Activated CD4-positive, alpha-beta T cell treated with anti-CD3 and anti-CD28 coated beads, Interleukin-2, Interleukin-4, amounts not matched to agents 100 ng/mL and 50 ng/mL, durations not matched to agents 16 hours and 8 hours (primary cell): ENCODE measurements at places on chromosomes 1 and 21.

GRCh38 chr21:16840538-16840937, 672.3 kb upstream of the CXADR start:
- DNase-seq = no peak

DNA sequence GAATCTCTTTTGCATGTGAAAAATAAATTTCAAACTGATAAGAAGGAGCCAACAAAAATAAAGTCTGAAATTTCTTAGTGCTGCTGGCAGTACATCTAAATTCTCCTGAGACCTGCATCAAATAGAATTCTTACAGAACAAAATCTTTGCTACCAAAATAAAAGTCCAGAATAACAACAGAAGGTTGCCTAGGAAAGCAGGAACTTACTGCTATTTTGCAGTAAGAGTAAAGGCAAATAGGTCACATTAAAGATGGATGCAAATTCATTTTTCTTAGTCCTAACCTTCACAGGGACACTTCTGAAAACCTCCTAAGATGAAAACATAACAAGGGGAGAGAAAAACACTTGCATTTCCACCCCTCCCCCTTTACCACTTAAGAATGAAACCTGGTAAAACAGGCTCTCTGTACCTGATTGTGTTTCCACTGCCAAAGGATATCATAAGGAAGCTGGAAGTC, 59.0 kb downstream of the RUSC1 start:
- DNase-seq = no peak

GRCh38 chr1:53073868-53074311, 11.9 kb downstream of the PODN start:
- no peak for DNase-seq

DNA sequence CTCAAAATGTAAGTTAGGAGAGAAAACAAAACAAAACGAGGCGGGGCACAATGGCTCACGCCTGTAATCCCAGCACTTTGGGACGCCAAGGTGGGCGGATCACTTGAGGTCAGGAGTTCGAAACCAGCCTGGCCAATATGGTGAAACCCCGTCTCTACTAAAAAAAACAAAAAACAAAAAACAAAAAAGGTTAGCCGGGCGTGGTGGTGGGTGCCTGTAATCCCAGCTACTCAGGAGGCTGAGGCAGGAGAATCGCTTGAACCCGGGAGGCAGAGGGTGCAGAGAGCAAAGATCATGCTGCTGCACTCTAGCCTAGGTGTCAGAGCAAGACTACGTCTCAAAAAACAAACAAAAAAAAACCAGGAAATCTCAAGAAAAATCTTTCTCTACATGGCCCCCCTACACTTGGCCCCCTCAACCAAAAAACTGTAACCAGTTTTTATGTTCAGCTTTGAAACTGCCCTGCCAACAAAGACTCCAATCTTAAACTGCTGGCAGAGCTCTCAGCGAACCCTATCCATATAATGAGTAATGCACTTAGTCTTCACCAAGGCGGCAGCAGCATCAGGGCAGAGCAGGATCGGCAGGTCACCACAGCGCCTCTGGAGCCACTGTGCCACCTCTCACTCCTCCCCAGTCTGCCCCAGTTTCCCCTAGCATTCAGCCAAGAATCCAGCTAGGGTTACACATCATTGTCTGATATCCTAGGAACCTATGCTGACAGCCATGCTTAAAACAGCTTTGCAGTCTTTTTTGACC, 71.7 kb downstream of the JAK1 start:
- no peak for DNase-seq

GRCh38 chr1:40659649-40659947, 5.9 kb downstream of the RIMS3 start:
- no peak for DNase-seq

DNA sequence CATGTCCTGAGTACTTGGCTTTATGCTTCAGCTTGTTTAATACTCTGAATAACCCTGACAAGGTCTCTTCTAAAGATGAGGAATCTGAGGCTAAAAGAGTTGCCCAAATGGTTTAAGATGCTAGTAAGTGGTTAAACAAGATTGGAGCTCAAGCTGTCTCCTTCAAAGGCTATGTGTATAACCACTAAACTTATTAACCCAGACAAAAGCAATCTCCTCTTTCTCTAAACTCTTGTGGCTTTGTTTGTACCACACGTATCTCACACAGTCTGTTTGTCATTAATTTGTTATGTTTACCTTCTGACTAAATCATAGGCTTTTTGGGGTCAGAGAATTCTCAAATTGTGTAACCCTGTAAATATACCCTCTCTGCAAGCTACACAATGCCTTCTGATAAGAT, 89.9 kb downstream of the HMCN1 start:
- no peak for DNase-seq

GRCh38 chr1:162151900-162152829, 82.7 kb downstream of the NOS1AP start:
- peak; percentile 25 for DNase-seq

DNA sequence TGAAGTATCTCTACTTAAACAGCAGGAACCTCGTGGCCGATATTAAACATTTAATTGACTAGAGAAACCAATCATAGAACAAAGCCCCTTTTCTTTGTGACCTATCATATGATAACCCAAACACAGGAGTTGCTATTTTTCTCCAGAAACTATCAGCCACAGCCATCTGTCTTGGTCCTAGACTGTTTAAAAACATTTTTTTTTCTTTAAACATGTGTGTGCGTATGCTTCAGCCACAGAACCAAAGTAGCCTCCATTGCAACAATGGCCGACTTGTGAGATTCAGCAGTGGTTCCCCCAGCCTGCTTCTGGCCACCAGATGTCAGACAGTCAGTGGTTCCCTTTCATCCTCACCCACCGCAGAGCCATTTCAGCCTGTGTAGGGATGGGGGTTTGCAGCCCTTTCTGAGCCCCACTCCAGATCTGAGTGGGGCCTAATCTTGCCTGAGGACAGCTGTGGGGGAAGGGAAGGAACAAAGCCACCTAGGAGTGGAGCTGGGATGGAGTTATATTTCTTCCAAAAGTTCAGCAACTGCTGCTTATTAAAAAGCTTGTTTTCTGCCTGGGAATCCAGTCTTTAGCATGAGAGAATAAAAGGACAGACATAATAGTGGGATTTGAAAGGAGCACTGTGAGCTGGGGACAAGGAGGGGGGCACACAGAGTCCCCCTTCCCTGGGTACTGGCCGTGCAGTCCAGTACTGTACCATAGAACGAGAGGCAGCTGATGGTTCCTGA, 11.7 kb upstream of the IGSF3 start:
- no peak for DNase-seq

DNA sequence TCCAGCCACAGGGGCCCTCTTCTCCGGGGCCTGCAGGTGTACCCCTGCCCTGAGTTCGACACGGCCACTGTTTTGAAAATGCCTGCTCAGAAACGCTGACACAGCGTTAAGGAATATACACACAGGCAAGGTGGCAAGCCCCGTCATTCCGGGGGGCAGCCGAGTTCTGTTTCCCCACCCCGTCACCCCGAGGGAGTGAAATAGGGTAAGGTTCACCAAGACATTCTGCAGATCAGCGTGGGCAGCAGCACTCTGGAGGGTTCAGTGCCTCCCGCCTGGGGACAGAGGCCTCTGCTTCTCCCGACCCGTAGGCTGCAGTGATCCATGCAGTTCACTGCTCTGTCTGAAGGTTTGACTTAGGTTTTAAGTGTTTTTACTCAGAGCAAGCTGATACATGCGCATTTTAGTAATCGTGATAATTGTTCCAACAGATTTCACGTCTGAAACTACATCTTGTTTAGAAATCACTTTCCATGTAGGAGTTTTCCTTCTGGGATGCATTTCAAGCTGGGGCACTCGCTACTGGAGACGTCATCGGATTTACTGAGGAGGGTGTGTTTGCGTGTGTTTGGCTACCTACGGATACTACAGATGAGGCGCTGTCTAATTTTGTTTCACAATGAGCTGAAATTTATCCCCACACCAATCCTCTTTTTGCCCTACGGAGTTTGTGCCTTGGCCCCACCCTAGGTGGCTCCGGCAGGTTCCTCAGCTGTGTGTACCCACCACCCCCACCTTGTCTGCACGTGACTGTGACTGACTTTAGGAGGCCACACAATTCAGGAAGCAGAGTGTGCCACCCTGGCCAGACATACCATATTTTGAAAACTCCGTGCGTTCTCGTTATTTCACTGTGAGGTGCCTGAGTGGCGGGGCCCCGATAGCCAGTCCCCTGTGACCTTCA, 63.5 kb downstream of the AGPAT3 start:
- DNase-seq = no peak

DNA sequence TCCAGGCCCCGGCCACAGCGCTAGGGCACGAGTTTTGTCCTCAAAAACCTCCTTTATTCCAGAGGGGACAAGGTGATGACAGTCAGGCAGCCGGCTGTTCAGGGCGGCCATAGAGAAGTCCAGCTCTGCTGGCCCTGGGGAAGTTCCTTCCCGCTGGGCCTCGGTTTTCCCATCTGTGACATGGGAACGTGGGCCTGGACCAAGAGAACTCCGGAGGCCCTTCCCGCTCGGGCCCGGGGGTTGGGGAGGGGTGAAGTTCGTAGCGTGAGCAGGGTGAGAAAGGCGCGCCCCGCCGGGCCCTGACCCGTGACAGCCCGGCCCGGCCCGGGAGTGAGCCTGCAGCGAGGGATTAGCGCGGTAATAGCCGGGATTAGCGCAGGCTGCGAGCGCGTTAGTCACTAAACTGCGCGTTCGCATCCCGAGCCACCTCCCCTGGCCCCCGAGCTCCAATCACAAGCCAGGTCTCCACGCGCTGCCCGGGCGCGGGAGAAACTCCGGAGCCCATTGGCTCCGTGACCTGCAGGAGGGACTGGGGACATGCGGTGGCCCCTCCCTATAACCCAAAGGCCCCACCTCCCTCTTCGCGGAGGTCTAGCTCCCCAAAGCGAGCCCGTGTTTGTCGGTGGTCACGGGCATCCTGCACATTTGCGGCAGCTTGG, 29.8 kb upstream of the PADI2 start:
- no peak for DNase-seq

GRCh38 chr1:204493984-204494280, 673 bp downstream of the PIK3C2B start:
- DNase-seq = peak; percentile 50

GRCh38 chr1:224378855-224379631, 22.4 kb downstream of the CNIH4 start:
- no peak for DNase-seq

GRCh38 chr1:215890438-215890837, 323.3 kb downstream of the KCTD3 start:
- DNase-seq = no peak

DNA sequence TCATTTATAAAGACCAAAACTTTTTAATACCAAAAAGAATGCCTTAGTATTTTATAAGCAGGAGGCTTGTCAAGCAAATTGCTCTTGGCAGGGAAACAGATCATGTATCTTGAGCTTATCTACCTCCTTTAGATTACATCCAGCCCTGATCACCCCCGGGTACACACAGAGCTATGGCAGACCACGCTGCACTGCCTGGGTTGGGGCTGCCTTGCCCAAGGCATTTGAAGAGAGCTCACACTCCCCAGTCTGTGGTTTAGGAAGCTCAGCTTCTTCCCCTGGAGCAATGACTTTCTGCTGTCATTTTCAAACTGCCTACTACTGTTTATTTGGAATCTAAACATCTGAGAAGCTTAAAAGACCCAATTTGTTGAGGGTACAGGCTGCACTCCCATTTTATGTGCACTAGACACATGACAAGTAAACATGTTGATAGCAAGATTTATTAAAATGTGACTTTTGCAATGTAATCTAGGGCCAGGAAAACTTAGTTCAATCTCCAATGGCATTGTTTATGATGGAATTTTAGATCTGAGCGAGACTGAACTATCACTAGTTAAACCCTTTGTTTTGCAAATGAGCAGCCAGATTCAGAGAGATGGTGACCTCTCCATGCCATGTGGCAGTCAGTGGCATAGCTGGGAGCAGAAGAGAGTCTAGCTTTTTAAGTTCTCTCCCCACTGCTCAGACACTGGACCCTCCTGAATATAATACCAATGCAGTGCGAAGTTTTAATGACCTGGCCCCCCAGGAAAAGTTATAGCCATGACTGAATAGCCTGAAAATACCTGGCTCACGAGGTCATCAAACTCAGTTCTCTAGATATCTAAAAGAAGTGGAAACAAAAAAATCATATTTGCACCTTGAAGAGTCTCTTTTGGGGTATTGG, 214.9 kb downstream of the HLX start:
- DNase-seq = no peak

DNA sequence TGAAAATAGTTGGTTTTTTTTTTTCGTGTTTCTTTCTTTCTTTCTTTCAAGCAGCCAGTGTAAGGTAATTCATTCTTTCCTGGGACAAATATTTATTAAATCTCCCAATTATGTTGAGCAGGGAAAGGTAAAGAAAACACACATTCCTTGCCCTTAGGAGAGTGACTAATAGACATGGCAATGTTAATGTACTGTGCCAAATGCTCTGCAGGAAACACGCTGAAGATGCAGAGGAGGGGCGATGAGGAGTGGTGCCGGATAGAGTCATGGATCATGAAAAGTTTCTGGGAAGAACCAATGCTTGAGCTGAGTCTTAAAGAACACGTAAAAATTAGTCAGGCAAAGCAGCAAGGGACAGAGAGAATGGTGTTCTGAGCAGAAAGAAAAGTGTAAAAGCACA, 199.2 kb downstream of the DNM3 start:
- no peak for DNase-seq

GRCh38 chr1:156591181-156591431, 470 bp upstream of the NAXE start:
- DNase-seq = no peak

DNA sequence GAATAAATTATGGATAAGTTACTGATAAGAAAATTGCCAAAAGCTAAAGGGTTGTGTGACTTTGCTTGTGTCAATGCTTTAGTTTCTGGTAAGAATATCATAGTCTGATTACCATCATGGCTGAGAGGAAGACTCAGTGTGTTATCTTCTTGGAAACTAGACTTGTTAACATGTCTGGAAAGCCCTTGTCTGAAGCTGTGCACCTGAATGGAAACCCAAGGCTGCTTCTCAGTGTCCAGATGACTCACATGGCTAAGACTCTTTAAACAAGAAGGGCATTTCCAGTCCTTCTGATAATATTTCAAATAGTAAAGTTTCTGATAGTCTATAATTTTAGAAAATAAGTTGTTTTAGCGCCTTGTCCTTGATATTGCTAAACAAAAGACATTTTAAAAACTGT, 1092.7 kb downstream of the PLA2G4A start:
- DNase-seq = no peak
